Activated CD4-positive, alpha-beta T cell treated with anti-CD3 and anti-CD28 coated beads for 36 hours (primary cell): ENCODE measurements at places on chromosomes 7 and 10. TPM values are rescaled to one million over a fixed set of nuclear protein-coding genes. Genes with fewer than 3 reads are reported as not detected.
A peak's percentile ranks its signal among the peaks of the same experiment; 100 is the strongest.

GRCh38 chr7:7895004-7895650, 73.5 kb upstream of the GLCCI1 start:
- no peak overlapping the region for H3K27ac ChIP-seq
- no peak overlapping the region for H3K4me3 ChIP-seq
- peaks cover 9% of the 10 kb centered on the region for H3K36me3 ChIP-seq

DNA sequence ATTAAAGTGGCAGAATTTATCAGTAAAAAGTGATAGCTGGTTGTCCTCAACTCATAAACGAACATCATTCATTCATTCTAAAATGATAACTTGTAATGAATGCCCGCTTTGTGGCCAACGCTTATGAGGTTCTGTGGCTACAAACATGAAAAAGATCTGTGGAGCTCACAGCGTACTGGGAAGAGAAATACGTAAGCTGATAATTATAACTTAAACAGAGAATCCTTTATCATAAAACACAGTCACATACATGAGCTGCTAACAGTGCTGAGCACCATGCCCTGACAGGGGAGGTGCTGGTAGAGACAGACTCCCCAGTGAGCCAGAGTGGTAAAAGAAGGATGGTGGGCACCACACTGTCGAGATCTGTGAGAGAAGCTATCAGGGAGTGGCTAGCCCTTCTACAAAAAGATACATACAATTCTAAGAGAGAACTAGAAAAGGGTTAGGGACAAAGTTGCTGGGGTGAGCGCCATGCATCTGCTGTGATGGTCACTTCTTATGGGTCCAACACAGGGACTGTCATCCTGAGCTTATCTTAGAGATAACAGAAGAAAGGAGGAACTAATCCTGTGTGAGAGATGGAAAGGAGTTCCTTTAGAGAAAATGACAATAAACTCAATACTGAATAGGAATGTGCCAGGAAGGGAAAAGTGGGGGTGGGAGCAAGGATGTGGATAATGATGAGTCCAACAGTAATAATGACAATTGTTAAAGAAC, 106.7 kb downstream of the USP6NL start:
- no peak overlapping the region for H3K4me3 ChIP-seq
- H3K27me3 ChIP-seq, result no peaks in the 10 kb centered on the region
- H3K27ac ChIP-seq, result no peak overlapping the region

GRCh38 chr7:46725838-46726237, 804.8 kb upstream of the IGFBP3 start:
- H3K27ac ChIP-seq, result no peak overlapping the region
- no peaks in the 10 kb centered on the region for H3K27me3 ChIP-seq
- no peaks in the 10 kb centered on the region for H3K36me3 ChIP-seq
- no peaks in the 10 kb centered on the region for H3K4me1 ChIP-seq
- H3K4me3 ChIP-seq, result no peak overlapping the region

- H3K36me3 ChIP-seq, result no peaks in the 10 kb centered on the region
- no peaks in the 10 kb centered on the region for H3K27me3 ChIP-seq
- H3K4me1 ChIP-seq, result peaks cover 10% of the 10 kb centered on the region
- DNase-seq, result no peak
- no peak overlapping the region for H3K4me3 ChIP-seq
- H3K27ac ChIP-seq, result no peak overlapping the region
Observed at GRCh38 chr10:79058899-79059841, 9.6 kb upstream of the ZMIZ1 start.

DNA sequence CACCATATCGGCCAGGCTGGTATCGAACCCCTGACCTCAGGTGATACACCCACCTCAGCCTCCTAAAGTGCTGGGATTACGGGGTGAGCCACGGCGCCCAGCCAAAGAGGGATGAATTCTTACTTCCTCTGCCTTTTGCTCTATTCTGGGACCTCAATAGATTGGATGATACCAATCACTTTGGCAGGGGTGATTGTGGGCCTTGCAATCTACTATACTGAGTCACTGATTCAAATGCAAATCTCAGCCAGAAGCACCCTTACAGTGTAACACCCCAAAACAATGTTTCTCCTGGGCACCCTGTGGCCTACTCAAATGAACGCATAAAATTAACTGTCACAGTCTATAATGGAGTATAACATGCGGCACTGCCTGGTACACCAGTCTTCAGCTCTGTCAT, 596.7 kb upstream of the LRRTM3 start:
- no peak overlapping the region for H3K27ac ChIP-seq
- no peaks in the 10 kb centered on the region for H3K4me1 ChIP-seq
- no peak for DNase-seq
- H3K27me3 ChIP-seq, result no peaks in the 10 kb centered on the region
- no peaks in the 10 kb centered on the region for H3K36me3 ChIP-seq
- H3K4me3 ChIP-seq, result no peak overlapping the region

GRCh38 chr7:55202150-55202913, 162.8 kb upstream of the LANCL2 start:
- H3K4me1 ChIP-seq, result no peaks in the 10 kb centered on the region
- no peak overlapping the region for H3K27ac ChIP-seq
- H3K36me3 ChIP-seq, result no peaks in the 10 kb centered on the region
- H3K27me3 ChIP-seq, result peaks cover 5% of the 10 kb centered on the region
- no peak overlapping the region for H3K4me3 ChIP-seq

DNA sequence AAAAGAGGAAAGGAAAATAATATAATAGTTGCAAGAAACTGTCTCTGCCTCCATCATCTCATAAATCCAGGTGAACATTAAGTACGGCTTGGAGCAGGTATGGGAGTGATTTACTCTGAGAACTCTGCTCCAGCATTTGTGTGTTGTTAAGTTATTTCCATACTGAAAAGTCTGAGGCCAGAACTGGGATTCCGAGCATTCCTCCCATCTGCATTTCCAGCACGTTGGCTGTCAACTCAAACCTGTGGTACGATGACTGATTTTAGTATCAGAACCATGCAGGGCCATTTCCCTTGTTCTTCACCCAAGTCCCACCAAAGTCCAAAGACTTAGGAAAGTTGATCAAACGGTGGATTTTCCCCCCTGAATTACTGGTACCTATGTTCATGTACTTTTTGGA, 104.9 kb downstream of the CREB5 start:
- no peak overlapping the region for H3K27ac ChIP-seq
- H3K27me3 ChIP-seq, result peaks cover 6% of the 10 kb centered on the region
- DNase-seq, result no peak
- H3K4me3 ChIP-seq, result no peak overlapping the region

- no peak for DNase-seq
- H3K4me1 ChIP-seq, result peaks cover 18% of the 10 kb centered on the region
- H3K27me3 ChIP-seq, result no peaks in the 10 kb centered on the region
- H3K36me3 ChIP-seq, result no peaks in the 10 kb centered on the region
- no peak overlapping the region for H3K27ac ChIP-seq
Observed at GRCh38 chr10:50387007-50387731, 135.9 kb upstream of the ASAH2 start.

DNA sequence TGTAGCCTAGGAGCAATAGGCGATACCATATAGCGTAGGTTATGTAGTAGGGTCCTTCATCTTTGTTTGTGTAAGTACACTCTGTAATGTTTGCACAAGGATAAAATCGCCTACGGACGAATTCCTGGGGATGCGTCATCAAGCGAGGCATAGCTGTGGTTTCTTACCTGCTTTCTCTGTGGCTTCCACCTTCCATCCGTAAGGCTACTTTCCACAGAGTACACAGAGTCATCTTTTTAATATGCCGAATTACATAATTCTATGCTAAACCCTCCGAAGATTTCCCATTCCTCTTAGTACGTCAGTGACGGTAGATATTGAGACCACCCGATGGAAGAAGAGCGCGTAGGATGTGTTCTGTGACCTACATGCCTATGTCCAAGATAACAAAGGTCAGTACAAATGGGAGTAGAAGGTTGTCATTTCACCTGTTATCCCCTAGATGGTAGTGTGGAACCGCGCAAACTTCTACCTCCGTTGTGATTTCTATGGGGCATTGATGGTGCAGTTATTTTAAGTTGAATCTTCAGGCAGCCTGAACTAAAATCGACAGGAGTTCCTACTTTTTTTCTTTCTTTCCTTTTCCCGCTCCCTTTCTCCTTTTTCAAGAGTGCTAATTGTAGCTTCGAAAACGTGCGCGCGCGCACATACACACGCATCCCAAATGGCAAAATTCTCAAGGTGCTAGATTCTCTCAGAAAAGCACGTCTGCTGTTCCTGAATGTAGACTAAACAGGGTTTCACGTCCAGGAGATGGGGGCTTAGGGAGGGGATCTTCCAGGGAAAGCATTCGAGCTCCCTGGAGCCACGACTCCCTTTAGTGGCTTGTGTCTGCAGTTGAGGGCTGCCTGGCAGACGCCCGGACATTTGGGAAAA, 111.7 kb upstream of the MBL2 start:
- H3K27ac ChIP-seq, result no peak overlapping the region
- peak; percentile 41 for DNase-seq
- no peak overlapping the region for H3K4me3 ChIP-seq
- H3K27me3 ChIP-seq, result no peaks in the 10 kb centered on the region
- H3K4me1 ChIP-seq, result no peaks in the 10 kb centered on the region

DNA sequence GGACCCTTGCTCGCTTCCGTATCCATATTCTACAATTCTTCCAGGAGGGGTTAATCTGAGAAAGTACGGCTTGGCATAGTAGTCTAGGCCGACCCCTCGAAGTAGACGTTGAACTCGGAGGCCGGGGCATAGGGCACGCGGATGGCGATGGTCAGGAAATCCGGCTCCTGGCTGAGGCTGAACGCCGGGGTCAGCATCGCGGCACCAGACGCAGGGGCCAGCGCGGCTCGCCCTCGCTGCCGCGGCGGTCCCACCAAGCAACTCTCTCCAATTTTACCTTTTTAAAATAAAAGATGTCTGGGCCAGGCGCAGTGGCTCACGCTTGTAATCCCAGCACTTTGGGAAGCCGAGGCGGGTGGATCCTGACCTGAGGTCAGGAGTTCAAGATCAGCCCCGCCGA, 7.3 kb upstream of the SGMS1 start:
- H3K36me3 ChIP-seq, result peaks cover 4% of the 10 kb centered on the region
- peaks cover 15% of the 10 kb centered on the region for H3K27me3 ChIP-seq

- no peaks in the 10 kb centered on the region for H3K27me3 ChIP-seq
- no peaks in the 10 kb centered on the region for H3K4me1 ChIP-seq
- DNase-seq, result no peak
- peaks cover 2% of the 10 kb centered on the region for H3K36me3 ChIP-seq
- no peak overlapping the region for H3K4me3 ChIP-seq
Observed at GRCh38 chr7:7579638-7580037, 13.0 kb downstream of the MIOS start.

DNA sequence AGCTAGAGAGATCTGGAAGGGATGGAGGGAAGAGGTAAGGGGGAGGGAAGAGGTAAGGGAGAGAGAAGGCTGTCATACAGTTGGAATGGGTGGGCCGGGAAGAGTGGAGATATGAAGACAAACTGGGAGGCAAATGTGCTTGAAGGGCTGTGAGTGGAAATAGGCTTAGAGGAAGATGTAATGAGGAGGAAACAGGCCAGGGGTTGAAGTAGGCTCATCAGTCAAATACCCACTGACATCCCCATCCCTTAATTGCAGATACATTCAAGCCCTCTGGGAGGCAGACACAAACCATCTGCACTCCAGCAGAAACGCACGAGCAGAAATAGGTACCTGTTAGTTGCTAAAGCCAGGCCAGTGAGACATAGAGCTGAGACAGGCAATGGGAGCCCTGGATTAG, 2.1 kb downstream of the SYNPO2L start:
- no peak overlapping the region for H3K4me3 ChIP-seq
- DNase-seq, result no peak
- no peaks in the 10 kb centered on the region for H3K36me3 ChIP-seq
- H3K27ac ChIP-seq, result no peak overlapping the region
- peaks cover 2% of the 10 kb centered on the region for H3K4me1 ChIP-seq
- H3K27me3 ChIP-seq, result no peaks in the 10 kb centered on the region

Gene CYP2C19
- not detected for total RNA-seq

Gene ARMC10
- 50.1 TPM for total RNA-seq

Gene PUS7
- 33.8 TPM for total RNA-seq
